ENCODE measurements at places on chromosomes 16 and 17.

DNA sequence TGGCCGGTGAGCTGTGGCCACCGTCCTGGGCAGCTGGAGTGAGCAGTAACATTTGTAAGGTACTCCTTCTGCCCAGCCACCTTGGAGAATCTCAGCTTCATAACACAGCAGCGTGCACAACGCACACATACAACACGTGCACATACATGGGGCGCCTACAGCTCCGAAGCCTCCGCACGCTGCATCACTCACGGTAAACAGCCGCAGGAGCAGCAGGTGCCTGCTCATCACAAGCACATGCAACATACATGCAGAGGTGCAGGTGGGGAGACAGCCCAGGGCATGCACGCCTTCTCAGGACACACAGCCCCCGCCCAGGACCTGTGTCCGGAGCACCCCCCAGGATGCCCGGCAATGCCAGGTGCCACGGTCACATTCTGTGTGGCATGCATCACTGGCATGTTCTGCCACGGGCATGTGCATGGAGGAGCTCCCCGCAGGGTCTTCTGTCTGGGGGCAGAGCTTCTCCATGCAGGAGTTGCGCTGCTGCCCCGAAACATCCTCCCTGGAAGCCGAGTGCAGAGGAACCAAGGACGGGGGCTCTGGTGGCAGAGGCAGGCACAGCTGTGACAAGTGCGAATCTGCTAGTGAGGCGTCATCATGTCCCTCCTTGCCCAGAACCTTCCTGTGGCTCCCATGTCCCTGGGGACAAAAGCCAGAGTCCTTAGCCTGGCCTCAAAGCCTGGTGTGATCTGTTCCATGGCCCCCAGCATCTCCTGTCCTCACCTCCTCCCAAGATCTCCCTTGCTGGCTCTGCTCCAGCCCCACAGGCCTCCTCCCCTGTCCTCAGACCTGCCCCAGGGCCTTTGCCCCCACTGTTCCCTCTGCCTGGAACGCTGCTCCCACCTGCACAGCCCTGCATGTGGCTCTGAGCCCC, 184.0 kb upstream of the GSE1 start:
- no peak for DNase-seq

GRCh38 chr16:68267612-68268405, 3.5 kb downstream of the SLC7A6 start:
- peak; percentile 63 for DNase-seq

DNA sequence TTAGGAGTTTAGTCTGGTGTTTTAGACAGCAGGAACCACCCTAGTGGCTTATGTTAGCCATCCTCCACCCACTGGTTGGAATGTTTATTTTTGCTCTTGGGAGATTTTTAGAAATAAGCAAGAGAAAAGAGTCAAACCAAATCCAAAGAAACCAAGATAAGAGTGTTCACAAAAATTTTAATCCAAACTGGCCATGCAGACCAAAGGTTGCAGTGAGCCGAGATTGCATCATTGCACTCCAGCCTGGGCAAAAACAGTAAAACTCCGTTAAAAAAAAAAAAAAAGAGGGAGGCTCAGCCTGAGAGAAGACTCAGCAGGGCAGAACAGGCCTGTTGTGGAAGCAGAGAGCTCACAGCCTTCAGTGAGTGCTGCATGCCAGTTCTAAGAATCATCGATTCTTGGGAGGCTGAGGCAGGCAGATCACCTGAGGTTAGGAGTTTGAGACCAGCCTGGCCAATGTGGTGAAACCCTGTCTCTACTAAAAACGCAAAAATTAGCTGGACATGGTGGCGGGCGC, 12.2 kb upstream of the C16orf54 start:
- no peak for DNase-seq

GRCh38 chr17:29176558-29177351, 3.4 kb downstream of the MYO18A start:
- peak; percentile 95 for DNase-seq

DNA sequence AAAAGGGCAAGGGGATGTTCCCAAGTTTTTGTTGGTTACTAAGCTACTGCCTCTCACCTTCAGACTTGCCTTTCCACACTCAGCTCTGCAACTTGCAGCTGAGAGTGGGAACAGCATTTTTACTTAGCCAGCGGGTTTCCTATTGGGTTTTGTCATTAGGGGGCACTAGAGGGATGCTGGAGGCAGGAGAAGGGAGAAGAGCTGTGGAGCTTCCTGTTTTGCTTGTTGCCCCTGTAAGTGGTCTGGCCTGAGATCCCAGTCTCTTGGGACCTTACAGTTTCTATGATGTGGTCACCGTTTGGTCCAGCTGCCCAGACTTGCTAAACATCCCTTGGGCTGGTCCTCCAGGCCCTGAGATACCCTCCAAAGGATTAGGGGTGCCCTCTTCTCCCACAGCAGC, 209.6 kb upstream of the NLRP1 start:
- peak; percentile 40 for DNase-seq

DNA sequence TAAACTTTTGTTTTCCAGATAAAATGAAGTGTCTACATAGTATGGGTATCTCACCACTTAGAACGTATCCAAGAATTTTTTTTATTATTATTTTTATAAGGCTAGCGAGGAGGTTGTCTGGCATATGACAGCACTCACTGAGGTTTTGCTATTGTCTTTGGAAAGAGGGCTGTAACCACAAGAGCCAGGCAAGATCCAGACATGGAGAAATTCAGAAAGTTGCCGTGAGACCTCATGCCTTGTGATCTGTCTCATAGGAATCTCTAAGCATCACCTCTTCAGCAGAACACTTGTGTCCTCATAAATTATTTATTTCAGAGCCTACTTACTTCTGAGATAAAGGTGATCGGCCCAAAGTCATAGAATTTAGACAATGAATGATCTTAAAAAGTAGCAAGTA, 410.8 kb downstream of the CDH11 start:
- no peak for DNase-seq
